HT-29 (cell line): ENCODE measurements at places on chromosomes 11 and 22.
A peak's percentile ranks its signal among the peaks of the same experiment; 100 is the strongest.

- no peak for DNase-seq
Observed at GRCh38 chr11:85825616-85826015, 14.7 kb upstream of the SYTL2 start.

DNA sequence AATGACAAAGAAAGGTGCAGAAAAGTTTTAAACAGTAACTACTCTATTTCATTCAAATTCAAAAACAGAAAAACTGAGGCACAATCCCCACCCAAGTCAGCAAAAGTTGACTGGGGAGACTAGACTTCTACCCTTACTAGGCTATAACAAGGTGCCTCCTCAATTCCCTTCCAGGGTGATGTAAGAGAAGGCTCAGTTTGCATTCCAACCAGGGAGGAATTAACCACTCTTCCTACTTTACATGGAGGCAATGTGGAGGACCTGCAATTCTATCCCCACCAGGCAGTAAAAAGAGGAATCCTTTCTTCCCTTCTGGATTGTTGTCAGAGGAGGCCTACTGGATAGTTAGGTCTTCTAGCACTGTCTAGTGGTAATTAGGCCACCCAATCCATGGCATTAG lies 26.1 kb downstream of the TYR start:
- DNase-seq = no peak

DNA sequence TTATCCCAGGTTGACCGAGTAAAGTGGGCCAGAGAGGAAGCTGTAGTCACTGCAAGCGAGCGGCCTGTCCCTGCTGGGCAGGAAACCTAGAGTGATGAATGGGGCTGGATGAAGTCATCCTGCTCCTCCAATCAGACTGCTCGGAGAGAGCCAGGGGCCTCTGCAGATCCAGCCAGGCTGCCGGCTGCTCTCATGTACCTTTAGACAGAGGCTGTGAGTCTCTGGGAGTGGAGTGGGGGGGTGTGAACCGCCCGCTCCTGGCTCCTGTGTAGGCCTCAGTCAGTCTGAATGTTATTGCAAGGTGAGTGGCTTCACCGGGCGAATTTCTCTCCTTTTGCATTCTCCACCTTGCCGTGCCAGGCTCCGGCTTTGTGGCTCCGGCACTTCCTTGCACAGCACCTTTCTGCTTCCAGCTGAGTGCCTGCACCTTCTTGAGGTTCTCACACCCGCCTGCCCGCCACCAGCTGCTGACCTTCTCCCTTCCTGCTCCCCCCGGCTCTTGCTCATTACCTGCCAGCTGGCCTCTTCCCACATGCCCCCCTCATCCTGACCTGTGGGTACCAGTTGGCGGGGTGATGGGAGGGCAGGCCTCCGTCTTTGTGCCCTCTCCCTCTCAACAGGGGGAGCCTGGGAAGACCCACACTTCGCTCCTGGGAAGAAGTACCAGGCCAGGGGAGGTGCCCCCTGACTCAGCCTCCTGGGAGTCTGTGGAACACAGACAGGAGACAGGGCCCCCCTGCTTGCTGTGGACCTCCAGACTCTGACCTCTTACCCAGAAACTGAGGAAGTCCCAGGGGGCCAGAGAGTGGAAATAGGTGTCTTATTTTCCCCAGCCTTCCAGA lies 79.9 kb downstream of the GRAMD1B start:
- no peak for DNase-seq

- no peak for DNase-seq
Observed at GRCh38 chr11:3836903-3837302, 3.9 kb downstream of the RHOG start.

GRCh38 chr11:8650401-8650990 lies 32.0 kb downstream of the TRIM66 start:
- DNase-seq = no peak

DNA sequence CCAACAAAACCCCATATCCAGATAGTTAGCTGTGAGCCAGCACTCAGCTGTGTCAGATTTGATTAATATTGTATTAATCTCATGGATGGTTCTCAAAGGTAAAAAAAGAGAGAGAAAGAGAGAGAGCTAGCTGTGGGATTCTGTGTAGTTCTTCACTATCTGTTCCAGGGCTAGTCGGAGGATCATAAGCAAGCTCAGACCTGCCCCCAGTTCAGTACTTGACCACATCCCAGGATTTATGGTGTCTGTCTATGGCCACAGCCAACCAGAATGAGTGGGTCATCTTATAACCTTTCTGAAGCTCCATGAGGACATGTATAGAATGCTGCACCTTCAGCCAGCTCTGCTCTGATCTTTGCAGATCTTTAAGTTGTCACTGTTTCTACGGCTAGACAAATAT lies 13.5 kb upstream of the B3GNT6 start:
- peak; percentile 36 for DNase-seq

DNA sequence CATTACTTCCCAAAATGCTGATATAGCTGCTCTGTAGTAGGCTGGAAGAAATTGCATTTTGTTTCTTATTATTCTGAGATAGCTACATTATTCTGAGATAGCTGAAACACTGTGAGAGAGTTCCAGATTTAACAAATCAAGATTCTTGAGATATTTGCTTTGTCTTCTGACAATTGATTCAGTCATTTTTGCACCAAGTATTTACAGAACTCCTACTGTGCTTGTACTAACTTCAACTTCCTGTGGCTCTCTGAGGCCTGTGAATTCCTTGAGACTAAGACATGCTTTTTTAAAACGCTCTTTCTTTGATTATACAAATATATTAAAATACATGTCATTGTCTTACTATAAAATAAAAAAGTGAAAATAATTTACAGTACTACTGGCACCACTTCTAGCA lies 52.7 kb downstream of the USP47 start:
- DNase-seq = no peak

- DNase-seq = peak; percentile 21
Observed at GRCh38 chr22:36027579-36027934, 1.1 kb downstream of the RBFOX2 start.

- DNase-seq = no peak
Observed at GRCh38 chr22:21728270-21728669, 7.3 kb downstream of the YPEL1 start.

DNA sequence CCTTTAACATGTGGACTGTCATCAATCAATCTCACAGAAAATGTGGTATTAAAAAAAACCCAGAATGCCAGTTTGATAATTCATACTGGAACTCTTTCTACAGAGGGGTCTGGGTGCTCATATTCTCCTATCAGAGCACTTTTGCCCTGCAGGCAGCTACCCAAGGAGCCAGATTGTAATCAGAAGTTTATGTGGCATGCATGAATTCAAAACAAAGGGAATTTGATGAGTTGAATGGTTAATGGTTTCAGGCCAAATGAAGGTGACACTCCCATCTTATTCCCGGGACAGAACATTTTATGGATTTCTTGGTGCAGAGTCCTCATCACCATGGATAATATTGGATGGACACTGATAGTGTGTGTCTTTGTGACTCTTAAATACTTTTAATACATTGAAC lies 38.4 kb upstream of the CLPB start:
- DNase-seq = no peak

GRCh38 chr22:42581762-42582716 lies 28.3 kb downstream of the SERHL2 start:
- peak; percentile 58 for DNase-seq

GRCh38 chr11:103434073-103434411 lies 324.8 kb downstream of the DYNC2H1 start:
- DNase-seq = no peak

DNA sequence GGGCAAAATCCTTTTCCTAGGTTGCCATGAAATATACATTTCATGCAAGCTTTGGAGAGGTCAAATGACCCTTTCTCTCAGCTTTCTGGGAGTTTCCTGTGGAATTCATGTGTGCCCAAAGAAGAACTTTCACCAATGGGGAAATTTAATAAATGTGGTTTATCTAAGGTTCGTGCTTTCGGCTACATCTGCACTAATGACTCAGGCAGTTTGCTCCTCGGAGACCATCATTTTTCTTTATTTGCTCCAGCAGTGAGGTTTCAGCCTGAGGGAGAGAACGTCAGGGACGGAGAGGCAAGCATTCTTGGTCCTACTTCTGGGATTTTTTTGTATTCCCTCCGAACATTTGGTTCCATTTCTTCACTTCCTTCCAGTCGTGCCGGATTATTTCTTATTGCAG lies 85.2 kb downstream of the FLI1 start:
- DNase-seq = no peak

DNA sequence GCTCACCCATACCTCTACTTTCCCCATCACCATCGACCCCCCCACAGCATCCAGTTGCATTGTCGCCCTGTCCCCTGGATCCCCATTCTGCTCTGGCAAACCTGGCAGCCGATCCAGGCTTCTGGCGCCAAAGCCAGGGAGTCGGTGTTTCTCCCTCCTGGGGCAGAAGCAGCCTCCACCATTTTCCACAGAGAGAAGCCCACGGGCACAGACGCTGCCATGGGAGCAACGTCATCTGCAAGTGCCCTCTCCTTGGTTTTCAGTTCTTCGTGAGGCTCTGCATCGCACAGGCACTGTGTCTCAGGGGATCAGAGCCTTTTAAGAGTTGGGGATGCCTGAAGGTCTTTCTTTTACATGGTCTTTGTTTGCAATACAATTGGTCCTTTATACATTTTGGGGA lies 2.3 kb downstream of the YPEL4 start:
- no peak for DNase-seq

- no peak for DNase-seq
Observed at GRCh38 chr11:16933756-16934603, 80.2 kb downstream of the PLEKHA7 start.

- DNase-seq = no peak
Observed at GRCh38 chr22:22946131-22946530, 58.5 kb downstream of the IGLL5 start.

GRCh38 chr11:4851033-4851432 lies 2.0 kb upstream of the OR51S1 start:
- no peak for DNase-seq

DNA sequence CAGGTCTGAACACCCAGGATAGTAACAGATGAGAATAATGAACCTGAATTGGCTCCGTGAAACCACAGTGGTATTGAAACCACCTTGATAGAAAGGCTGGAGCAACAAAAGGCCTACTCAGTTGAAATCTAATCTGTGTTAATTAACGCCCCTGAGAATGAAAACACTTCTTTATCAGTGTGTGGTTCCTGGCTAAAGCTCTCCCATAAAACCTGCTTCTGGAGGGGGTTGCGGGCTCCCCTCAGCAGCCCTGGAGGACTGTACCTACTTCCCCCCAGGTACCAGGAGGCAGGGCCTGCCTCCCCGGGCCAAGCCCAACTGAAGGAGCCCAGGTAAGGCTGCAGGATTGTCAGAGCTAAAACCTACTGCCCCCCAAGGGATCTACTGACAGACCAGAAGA lies 54.6 kb downstream of the PLEKHA7 start:
- no peak for DNase-seq

DNA sequence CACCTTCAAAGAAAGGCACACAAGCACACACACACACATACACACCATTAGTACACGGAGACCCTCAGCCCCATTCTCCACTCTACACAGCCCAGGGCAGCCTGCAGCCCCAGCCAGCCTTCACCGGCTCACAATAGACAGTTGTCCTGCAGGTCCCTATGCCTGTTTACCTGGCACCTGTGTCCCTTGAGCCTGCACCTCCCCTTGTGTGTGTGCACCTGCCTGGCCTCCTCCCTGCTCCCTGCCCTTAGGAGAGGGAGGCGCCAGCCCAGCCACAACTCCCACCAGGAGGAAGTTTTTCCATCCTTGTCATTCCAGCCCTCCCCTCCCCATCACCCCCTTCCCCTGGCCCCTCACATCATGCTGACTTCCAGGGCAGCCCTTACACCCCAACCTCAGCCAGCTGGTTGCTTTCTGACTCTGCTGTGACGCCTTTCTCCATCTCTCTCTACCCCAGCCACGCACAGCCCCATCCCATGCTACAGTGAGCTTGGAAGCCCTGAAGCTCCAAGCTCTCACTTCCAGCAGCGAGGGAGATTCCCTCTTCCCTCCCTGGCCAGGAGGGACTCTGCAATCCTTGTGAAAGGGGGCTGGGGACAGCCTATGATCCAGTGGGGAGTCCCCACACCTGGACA lies 4.4 kb downstream of the AHNAK start:
- peak; percentile 76 for DNase-seq

DNA sequence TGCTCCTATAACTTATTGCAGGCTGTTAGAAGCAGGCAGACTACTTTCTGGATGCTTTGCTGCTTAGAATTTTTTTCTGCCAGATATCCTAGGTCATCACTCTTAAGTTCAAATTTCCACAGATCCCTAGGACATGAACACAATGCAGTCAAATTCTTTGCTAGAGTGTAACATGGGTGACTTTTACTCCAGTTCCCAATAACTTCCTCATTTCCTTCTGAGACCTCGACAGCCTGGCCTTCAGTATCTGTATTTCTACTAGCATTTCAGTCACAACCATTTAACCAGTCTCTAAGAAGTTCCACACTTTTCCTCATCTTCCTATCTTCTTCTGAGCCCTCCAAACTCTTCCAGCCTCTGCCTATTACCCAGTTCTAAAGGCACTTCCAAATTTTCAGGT lies 60.4 kb upstream of the ZBED5 start:
- no peak for DNase-seq

DNA sequence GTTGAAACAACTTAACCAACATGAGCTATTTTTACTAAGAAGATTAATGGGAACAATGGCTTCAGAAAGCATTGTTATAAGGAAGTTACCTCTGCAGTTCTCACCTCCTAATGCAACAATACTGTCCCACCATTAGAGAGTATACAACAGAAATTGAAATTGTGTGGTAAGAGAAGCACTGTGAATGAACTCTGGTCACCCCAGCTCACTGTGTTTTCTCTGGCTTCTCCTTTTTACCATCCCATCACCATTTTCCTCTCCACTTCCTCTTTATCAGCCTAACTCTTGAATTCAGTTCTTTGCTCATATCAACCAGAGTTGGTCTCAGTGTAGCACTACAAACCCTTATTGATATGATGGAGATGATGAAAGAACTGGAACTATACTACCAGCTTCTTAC lies 138.0 kb upstream of the POU2AF2 start:
- DNase-seq = no peak

DNA sequence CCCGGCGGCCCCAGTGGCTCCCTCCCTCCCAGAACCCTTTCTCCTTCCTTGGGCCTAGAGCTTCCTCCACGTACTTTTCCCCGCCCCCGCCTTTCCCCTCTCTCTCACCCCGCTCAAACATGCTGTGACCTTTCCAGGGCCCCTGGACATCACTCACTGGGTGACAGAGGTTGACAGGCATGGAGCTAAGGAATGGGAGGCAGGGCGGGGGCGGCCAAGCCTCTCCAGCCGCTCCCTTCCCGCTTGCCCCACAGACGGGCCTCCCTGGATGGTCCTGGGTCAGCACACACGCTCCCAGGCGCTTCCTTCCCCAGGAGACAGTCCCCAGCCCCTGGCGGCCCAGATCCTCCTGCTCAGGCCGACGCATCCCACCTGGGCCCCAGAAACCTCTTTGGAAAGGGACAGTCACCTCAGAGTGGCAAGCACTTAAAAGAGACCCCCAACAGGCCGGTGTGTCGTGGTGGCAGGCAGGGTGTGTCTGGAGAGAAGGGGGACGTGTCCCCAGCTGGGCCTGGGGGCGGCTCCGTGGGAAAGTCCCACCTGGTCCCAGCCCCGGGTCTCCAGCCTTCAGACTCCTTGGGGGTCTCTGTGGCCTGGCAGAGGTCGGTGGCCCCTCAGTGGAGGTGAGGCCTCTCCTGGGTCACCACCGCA lies 8.8 kb downstream of the H19 start:
- no peak for DNase-seq

- DNase-seq = no peak
Observed at GRCh38 chr11:10500757-10501684, 40.0 kb downstream of the RNF141 start.
